Left lobe of liver (tissue), 2 donors: ENCODE measurements at places on chromosomes 6 and 20. TPM values are rescaled to one million over a fixed set of nuclear protein-coding genes. Genes with fewer than 3 reads are reported as not detected.

DNA sequence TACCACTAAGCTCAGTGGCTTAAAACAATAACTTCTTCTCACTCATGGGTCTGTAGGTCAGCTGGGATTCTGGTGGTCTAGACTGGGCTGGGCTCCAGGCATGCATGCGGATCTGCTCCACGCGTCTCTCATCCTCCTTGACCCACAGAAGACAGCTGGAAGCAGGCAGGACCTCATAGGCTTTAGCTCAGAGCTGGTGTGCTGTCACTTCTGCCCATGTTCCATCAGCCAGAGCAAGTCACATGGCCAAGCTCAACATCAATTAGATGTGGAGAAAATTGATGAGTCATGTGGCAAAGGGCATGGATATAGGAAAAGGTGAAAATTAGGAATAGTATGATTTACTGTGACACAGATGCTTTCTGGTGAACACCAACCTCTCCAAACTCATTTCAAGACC lies 57.4 kb upstream of the PSMF1 start:
- DNase-seq: no peak

The MICB gene
- 0.78 TPM for total RNA-seq

The STMND1 gene
- not detected for total RNA-seq

- no peak for DNase-seq
Measured at GRCh38 chr6:89522778-89523177, 89.8 kb downstream of the ANKRD6 start.

The POU5F1 gene
- total RNA-seq: 5.0 TPM

The COL19A1 gene
- 0.10 TPM for total RNA-seq

The ZSCAN23 gene
- total RNA-seq: 0.40 TPM

The SULF2 gene
- total RNA-seq: 110 TPM

The TNF gene
- 0.68 TPM for total RNA-seq

DNA sequence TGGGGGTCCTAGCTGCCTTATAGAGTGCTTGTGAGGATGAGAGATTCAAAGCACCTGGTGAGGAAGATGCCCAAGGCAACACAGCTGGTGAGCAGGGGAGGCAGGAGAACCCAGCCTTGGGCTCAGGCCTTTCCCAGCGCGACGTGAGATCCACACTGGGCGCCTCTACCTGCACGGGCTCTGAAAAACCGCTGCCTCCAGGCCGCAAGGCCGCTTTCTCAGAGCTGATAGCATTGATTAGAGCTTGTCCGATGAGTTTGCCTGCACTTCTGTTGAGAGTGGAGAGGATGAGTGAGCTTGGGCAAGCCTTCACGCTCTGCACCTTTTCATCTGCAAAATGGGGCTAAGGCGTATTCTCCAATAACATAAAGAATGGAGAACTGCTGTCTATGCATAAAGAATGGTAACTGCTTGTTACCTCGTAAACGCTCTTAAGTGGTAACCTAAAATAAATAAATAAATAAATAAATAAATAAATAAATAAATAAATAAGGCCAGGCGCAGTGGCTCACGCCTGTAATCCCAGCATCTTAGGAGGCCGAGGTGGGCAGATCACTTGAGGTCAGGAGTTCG lies 916 bp downstream of the PABPC1L start:
- DNase-seq: no peak

The APOM gene
- 97.1 TPM for total RNA-seq

The VWA7 gene
- total RNA-seq: 2.3 TPM

DNA sequence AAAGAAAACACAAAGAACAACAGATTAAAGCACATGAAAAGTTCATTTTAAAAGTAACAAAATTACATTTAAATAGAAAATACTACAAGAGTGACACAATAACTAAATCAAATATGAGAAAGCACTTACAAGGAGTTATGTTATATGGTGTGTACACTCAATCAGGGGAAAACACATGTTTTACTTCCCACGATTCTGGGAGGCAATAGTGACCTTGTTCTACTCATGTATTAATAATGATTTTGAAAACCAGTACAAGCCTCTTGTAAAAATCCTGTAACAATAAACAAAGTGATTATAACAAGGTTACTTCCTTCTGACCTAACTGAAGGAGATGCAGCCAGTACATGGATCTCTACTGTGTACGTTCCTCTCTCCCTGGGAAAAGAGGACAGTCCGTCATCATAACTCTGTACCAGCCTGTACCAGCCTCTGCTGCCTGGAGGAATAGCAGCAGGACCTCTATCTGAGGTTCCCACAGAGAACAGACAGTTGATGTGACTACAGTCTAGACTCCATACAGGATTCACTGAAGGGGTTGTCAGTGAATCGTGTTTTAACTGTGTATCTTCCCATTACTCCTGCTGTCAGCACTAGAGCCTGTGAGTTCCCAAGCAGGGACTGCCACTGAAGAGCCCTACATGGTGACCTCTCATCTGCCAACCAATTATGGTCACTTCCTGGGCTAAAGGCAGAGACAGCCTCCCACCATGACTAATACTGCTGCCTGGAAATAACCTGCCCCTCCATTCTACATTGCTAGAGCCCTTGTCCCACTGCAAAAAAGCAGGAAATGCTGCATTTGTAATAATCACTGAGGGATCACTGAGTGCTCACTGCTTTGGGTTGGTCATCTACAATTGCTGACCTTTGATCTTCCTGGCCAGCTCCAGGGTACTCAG lies 149.7 kb downstream of the KIF16B start:
- no peak for DNase-seq

GRCh38 chr6:137975188-137975940 lies 108.3 kb downstream of the TNFAIP3 start:
- no peak for DNase-seq

- DNase-seq: peak; percentile 72
Measured at GRCh38 chr6:165850434-165851019, 187.5 kb upstream of the PDE10A start.

GRCh38 chr6:134172020-134172705 lies 119.7 kb upstream of the SLC2A12 start:
- DNase-seq: no peak

- DNase-seq: no peak
Measured at GRCh38 chr6:4350567-4351519, 215.5 kb upstream of the ECI2 start.

DNA sequence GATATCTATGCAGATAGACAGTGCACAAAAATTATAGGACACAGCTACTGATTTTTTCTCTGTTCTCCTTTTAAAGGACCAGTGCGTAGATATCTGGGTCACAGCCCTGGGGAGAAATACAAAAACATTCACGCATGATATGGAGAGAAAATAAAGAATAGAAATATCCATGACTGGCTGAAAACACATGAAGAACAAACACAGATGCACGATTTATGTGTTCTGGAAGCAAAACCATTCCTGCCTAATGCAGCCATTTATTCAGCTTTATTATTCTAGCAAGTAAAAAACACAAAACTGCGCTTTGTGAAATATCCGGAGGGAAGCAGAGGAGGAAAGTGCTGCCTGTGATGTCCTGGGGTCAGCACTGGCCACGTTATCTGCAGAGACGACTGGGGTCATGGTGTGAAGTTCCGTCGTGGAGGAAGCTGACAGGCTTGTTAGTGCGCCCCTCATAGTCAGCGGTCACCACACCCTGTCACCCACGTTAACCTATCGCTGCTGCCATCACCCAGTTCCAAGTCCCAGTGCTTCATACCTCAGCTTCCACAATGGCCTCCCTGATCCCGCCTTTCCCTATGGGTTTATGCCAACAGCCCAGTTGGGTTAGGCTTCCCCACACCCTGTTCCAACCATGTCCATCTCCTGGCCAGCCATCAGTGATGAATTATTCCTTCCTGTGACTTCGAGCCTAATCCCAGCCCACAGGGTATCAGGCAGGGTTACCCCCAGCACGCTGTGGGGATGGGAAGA lies 86.6 kb upstream of the RPS6KA2 start:
- no peak for DNase-seq

The CST5 gene
- not detected for total RNA-seq

- DNase-seq: no peak
Measured at GRCh38 chr6:161744211-161745067, 470.6 kb upstream of the AGPAT4 start.

GRCh38 chr20:50534567-50534966 lies 24.4 kb downstream of the PTPN1 start:
- DNase-seq: no peak

- no peak for DNase-seq
Measured at GRCh38 chr20:57426271-57426689, 35.1 kb downstream of the RBM38 start.

DNA sequence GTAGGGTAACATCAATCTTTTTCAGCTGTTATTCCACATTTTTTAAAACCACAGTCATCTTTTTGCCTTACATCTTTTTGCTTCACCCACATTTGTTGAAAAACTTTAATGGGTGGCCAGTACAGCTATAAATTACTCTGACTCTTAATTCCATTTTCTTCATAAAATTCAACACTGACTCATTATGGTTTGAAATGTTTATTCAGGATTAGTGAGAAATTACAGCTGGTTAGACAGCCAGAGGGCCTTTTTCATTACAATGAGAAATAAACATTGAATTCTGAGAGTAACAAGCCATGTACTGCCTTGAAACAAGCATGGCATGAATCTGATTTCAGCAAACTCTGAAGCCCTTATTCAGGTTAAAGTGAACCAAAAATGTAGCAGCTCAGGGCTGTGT lies 19.5 kb downstream of the NDUFAF4 start:
- DNase-seq: no peak
